ENCODE measurements at places on chromosomes 7 and 10.

GRCh38 chr10:27638071-27638750 is 107.4 kb downstream of the MKX start:
- no peak for DNase-seq

- no peak for DNase-seq
These were observed 593.8 kb upstream of the GRM3 start for GRCh38 chr7:86049910-86050309.

DNA sequence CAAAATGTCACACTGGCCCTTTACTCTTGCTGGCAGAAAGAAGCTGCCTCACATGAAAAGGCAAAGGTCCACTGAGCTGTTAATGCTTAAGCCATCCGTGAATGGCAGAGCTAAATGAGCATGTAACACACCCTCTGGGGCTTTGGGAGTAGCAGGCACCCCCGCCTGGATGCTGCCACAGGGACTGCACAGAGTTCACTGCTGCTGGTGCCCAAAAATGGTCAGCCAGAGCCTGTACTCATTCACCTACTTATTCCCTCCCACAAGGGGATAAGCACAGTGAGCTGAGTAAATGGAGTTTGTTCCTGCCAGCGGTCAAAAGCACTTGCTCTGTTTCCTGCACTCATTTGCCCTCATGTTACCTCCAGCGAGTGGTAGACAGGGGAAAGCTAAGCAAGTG is 374.0 kb upstream of the STEAP1 start:
- DNase-seq, result no peak

- DNase-seq, result no peak
These were observed 33.8 kb downstream of the DLG5 start for GRCh38 chr10:77892761-77893160.

DNA sequence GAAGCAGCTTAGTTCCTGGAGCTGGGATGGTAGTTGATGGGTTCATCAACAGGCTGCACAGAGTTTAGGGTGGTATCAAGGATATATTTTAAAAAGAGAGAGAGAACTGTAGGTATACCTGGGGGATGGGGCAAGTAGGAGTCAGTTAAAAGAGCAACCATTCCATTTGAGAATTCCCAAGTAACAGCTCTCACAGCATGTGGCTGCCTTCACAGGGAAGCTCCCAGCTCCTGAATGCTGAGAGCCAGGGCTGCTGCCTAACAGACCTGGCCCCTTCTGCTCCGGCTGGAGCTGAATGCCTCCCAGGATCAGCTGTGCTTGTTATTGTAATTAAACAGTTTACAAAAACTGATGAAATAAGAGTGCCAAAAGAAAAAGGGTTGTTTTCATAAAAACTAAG is 58.8 kb upstream of the GPR26 start:
- no peak for DNase-seq

- no peak for DNase-seq
These were observed 11.8 kb downstream of the CUTC start for GRCh38 chr10:99743841-99744240.

- DNase-seq, result no peak
These were observed 357.1 kb downstream of the PCLO start for GRCh38 chr7:82805527-82805960.

GRCh38 chr10:29688230-29688661 is 53.5 kb upstream of the SVIL start:
- DNase-seq, result no peak
